Fibroblast of skin of right biceps (primary cell): ENCODE measurements at places on chromosomes 7 and 10.

DNA sequence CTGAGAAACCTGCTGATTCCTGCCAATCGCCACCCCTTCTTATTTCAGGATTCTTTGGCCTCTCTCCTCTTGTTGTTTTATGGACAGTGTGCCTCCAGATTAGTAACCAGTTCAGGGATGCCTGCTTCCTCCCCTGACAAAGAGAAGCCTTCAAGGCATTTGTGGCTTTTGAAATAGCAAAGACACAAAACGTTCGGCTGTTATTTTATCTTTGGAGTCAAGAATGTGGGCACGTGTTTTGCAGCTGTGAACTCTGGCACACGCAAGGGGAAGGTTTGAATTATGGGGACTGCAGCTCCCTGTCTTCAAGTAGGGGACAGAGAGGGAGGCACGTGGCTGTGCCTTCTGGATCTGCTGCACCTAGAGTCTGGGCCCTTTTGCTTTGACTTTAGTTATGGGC, 157.9 kb upstream of the GRB10 start:
- peak; percentile 1 for DNase-seq

DNA sequence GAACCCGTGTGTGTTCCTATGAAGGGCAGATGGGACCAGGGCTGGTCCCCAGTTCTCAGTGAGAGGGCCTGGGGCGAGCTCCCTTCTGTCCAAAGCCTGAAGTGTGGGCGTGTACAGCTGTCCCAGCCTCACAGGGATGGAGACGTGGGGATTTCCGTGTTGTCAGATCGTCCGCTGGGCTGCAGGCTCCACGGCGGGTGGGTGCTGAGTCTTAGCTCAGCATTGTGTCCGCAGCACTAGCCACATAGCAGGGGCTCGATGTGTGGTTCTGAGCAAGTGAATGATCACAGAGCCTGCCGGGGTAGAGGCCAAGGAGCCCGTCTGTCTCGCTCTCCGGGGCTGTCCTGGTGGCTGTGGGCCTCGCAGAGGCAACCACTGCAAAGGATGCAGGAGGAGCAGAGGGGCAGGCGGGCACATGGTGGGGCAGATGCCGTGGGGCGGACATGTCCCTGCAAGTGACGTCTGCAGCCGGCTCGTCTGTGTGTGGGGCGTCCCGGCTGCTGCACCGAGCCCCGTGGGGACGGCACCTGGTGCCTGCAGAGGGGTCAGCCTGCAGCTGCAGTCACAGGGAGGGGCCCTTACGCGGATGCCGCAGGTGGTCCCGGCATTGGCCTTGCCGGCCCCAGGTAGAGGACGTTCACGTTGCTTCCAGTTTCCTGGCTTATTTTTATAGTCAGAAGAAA, 30.9 kb downstream of the FAM20C start:
- no peak for DNase-seq

- no peak for DNase-seq
Observed at GRCh38 chr10:25747084-25747483, 186.9 kb upstream of the MYO3A start.

- DNase-seq, result no peak
Observed at GRCh38 chr7:142647749-142648148, 101.5 kb upstream of the PRSS1 start.

- DNase-seq, result no peak
Observed at GRCh38 chr10:44011603-44011981, 362.9 kb upstream of the ZNF32 start.

GRCh38 chr10:88982366-88982765, 8.2 kb upstream of the FAS start:
- DNase-seq, result no peak

GRCh38 chr7:100567031-100567730, 6.5 kb downstream of the SAP25 start:
- no peak for DNase-seq

DNA sequence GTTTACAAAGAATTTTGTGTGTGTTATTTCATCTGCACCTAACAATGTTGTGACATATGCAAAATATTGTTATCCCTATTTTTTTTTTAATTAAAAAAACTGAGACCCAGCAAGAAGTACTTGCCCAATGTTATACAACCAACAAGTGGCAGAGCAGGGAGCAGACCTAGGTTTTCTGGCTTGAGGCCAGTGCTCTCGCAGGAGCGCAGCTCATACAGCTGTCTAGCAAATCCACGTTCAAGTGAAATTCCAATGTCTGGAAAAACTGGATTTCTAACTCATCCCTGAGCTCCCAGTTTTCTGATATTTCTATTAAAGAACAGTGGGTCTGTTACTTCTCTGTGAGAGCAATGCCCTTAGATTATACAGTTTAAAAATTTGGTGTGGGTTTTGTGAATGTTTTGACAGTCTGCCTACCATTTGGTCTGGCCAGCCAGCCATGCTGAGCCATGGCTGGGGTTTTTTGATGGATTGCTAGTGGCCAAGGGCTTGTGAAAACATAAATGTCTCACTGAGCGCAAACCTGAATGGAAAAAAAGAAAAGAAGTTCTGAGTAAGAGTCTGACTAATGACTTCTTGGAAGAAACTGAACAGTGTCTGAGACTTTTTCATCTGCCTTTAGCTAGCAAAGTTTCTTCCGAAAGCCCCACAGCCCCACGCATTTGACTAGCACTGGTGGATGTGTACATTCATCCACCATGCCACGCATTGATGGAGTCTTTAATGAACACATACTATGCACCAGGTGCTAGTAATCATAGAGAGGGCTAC, 15.4 kb upstream of the PRF1 start:
- peak; percentile 75 for DNase-seq

- no peak for DNase-seq
Observed at GRCh38 chr7:13901577-13901976, 87.9 kb downstream of the ETV1 start.

- DNase-seq, result no peak
Observed at GRCh38 chr7:55108401-55108800, 89.6 kb downstream of the EGFR start.

GRCh38 chr10:86698207-86698940, 30.1 kb downstream of the LDB3 start:
- DNase-seq, result no peak

DNA sequence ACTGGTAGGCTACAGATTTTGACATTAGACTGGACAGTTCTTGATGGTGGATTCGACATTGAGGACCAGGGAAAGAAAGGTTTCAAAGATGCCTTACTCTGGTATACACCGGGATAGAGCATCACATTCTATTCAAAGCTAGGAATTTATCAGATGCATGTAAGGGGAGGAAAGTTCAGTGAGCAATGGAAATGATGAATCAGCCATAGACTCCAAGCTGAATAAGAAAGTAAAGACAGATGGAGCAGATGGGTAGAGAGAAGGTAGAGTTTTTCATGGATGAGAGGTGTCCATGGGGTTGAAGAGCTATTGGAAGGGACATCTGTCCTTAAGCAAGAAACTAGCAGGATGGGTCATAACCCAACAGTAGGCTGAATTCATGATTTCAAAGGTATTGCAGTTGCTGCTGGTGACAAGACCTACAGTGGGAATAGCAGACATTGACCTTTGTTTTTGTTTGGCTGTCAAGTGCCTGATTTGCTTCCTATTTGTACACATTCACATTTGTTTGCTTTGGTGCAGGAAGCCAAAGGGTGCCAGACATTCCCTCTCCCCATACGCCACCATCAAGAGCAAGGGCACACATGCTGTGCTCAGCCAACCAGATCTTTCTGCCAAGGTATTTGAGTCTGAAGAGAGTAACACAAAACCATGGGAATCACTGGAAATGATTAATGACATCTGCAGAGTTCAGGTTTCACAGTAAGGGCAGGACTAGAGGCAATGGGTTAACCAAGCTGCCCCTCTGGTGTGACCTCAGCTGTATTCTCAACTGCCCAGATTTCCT, 8.6 kb upstream of the CACUL1 start:
- no peak for DNase-seq

GRCh38 chr7:29076631-29077030, 69.7 kb downstream of the CPVL start:
- no peak for DNase-seq

GRCh38 chr7:55109404-55110167, 90.8 kb downstream of the EGFR start:
- peak; percentile 47 for DNase-seq

- no peak for DNase-seq
Observed at GRCh38 chr10:17426263-17426750, 28.1 kb downstream of the ST8SIA6 start.

DNA sequence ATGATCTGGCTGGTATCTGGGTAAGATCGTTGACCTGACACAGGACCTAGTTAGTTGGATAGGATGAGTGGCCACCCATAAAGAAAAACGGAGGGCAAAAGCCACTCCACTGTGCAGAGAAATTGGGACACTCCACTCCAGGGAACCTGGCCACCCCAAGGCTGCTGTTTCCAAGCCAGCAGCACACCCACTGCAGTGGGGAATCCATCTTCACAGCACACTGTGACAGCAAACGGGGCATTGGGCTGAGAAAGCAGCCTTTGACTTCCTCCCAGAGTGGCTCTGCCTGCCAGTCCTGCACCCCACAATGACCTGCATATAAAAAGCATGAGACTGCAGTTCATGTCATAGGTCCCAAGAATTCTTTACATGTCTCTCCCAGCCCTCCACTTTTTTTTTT, 52.9 kb downstream of the MTPN start:
- no peak for DNase-seq

- no peak for DNase-seq
Observed at GRCh38 chr7:105044449-105045070, 30.6 kb downstream of the KMT2E start.

DNA sequence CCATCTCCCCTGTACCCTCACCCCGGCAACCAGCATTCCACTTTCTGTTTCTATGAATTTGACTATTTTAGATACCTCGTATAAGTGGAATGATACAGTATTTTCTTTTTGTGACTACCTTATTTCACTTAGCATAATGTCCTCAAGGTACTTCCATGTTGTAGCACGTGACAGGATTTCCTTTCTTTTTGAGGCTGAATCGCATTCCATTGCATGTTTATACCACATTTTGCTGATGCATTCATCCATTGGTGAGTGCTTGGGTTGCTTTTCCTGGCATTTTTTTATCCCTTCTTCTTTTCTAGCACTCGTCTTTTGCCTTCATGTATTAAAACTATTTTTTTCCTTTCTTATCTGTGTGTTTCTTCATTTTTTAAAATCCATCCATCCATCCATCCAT, 22.3 kb upstream of the EXOC6 start:
- DNase-seq, result no peak

DNA sequence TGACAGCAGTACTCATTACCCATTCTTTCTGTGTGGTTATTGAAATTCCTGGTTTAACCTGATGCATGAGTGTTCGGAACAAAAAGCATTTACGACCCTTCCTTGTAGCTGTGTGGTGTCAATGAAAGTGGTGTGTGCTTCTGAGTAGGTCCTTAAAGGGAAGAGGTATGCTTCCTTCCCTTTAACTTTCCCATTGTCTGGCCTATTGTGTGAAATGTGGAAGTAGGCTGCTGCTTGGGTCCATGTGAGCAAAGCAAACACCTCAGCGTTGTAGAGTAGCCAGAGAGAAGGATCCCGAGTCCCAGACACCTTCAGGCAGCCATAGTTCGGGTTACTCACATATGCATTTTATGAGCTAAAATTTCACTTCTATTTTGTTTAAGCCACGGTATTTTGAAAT, 74.7 kb downstream of the TSPAN12 start:
- DNase-seq, result no peak

- no peak for DNase-seq
Observed at GRCh38 chr7:47526466-47526865, 55.4 kb downstream of the TNS3 start.

DNA sequence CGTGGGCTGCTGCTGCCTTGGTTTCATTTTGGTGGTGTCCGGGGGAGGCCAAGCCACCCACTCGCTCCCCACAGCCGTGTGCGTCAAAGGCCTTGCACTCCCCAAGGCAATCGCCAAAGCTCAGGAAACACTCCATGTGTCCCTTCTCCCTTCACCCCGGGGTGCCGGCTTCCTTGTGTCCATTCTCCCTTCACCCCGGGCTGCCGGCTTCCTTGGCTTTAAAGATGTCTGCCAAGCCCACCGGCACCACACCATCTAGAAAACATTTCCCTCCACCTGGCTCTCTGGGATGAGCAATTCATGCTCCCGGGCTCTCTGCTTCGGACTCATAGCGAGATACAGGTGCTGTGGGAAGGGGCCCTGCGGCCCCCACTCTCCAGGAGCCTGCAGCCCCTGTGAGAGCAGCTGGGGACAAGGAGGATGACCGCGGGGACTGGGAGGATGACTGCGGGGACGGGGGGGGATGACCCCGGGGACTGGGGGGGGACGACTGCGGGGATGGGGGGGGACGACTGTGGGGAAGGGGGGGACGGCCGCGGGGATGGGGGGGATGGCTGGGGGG, 322.1 kb downstream of the DNAJB6 start:
- DNase-seq, result no peak

DNA sequence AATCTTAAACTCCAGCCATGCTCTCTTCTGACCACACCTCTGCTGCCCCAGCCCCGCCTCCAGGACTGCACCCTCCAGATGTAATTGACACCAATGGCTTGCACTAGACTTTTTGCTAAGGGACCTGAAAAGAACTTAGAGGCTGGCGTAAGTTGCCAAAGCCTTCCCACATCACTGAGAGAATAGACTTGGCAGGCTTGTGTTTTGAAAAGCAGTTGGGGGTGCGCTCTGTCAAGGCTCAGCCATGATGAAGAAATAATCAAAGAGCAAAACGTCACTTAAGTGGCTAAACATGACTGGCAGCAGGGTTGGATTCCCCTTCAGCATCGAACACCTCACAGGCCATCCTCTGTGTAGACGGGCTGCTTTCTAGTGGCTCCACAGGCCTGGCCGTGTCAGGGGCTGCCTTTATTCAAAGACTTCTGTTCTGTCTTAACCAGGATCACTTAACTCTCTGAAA, 195.2 kb upstream of the C7orf33 start:
- DNase-seq, result no peak

DNA sequence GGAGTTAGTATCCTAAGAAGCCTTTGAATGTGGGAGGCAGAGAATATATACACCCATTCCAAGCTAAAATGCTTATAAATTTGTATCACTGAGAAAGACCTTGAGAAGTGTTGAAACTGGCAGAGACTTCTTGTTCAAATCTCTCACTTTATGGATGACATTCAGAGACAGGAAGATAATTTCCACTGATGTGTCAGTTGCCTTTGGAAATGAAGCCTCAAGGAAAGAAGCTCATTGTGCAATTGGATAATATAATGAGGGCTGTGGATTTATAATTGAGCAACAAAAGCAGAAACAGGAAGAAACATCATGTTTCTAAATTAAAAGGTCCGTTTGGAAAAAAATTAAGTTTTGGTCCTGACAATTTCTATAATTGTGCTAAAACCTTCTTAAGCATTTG, 789.9 kb upstream of the IGFBP3 start:
- DNase-seq, result peak; percentile 33

DNA sequence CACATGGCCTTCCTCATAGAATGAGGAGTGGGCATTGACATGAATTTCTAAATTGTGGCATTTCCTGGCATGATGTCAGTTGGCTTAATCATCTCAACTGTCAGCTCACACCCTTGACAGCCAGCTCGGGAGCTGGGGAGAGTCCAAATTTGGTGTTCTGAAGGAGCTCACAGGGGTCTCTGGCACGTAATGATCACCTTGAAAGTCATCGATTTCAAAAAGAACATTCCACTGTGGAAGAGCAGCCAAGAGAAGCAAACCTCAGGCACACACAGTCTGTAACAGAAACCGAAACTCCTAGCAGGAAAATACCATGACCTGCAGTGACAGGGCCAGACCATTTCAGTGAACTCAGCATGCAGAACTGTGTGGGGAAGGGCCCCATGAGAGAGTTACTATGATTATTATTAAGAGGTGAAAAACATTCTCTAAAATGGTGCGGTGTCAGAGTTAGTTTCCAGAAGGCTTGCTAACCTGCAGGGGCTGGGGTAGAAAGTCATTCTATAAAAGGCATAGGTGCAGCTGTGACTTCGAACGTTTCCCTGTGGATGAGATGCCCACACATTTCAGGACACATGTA, 26.4 kb upstream of the KLF6 start:
- DNase-seq, result peak; percentile 79

GRCh38 chr10:30056281-30056680, 3.1 kb downstream of the JCAD start:
- no peak for DNase-seq
